ENCODE measurements at places on chromosomes 7 and 10.

- no peak for DNase-seq
Measured at GRCh38 chr7:130639388-130639787, 29.2 kb downstream of the COPG2 start.

GRCh38 chr10:36211856-36212255 is 569.8 kb upstream of the FZD8 start:
- no peak for DNase-seq

GRCh38 chr7:85177316-85177715 is 9.5 kb downstream of the SEMA3D start:
- DNase-seq, result no peak

DNA sequence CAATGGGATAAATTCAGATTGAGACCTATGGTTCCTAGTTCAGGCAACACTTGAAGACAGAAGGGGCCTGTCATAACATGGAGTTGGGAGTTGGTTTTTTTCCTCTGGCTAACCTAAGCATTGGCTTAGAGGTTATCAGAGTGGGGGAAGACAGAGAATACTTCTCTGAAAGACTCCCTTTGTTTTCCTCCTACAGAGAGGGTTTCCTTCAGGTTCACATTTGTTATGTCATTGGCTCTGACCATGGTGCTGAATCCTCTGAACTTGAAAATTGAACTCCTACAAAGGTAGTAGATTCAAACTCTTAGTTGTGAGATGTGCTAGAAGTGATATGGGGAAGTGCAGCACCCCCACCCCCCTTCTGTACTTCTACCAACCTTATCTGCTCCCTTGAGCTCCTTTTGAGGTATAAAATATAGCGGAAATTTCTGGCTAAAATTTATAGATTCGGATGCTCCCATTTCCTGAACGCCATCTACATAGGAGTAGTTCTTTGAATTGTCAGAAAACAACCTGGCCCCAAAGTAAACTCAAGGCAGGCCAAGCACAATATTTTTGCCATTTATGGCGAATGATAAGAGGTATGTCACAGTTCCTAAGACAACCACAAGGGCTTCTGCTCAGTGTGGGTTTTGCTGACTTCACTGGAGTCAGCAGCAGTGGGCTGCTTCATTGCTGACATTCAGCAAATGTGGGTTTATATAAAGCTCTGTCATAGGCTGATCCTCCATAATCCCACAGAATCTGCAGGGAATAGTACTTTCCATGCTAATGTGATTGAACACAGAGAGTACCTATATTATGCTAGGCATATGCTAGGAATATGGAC is 131.6 kb upstream of the KLF14 start:
- no peak for DNase-seq

DNA sequence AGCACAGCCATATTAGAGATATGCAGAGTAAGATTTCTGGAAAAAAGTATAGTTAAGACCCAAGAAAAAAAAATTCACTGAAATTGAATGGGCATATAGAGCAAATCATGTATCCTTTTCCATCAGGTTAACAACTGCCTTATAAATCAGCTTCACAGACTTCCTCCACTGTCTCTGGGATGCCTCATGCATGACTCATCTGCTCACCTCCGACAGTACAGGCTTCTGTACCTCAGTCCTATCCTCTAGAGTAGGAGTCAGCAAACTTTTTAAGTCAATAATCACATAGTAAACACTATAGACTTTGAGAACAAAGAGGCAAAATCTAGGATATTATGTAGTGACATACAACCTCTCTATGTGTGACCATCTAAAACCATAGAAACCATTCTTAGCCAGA is 211.6 kb upstream of the SP8 start:
- no peak for DNase-seq

GRCh38 chr7:4015996-4016395 is 666.1 kb upstream of the FOXK1 start:
- DNase-seq, result no peak

All from stimulated activated CD4-positive, alpha-beta T cell treated with anti-CD3 and anti-CD28 coated beads, TNF-alpha, amount 100 ng/mL, for 4 hours (primary cell).